GM04503 (cell line): ENCODE measurements at places on chromosomes 7 and 10.

- no peak for DNase-seq
These were observed 815 bp downstream of the GIMAP8 start for GRCh38 chr7:150451097-150451793.

DNA sequence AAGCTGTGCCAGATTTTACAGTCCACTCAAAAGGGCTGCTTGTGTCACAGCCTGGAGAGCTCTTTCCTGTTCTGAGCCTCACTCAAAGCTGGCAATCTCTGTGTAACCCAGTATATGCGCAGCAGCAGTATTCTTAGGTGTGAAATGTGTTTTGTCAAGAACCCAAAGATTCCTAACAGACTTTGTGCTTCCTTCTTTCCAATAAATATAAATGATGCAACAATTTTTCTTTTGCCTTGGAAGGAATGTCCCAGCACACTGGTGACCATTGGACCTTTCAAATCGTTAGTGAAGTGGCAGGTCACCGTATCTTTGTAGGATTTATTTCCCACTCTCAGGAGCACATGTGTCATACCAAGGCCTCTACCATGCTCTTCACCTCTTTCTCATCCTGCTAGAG lies 5.6 kb upstream of the ZC3HAV1 start:
- DNase-seq = no peak

- no peak for DNase-seq
These were observed 162.9 kb downstream of the ARL5B start for GRCh38 chr10:18822156-18822555.

GRCh38 chr7:38244516-38244915 lies 28.9 kb downstream of the TARP start:
- DNase-seq = no peak

DNA sequence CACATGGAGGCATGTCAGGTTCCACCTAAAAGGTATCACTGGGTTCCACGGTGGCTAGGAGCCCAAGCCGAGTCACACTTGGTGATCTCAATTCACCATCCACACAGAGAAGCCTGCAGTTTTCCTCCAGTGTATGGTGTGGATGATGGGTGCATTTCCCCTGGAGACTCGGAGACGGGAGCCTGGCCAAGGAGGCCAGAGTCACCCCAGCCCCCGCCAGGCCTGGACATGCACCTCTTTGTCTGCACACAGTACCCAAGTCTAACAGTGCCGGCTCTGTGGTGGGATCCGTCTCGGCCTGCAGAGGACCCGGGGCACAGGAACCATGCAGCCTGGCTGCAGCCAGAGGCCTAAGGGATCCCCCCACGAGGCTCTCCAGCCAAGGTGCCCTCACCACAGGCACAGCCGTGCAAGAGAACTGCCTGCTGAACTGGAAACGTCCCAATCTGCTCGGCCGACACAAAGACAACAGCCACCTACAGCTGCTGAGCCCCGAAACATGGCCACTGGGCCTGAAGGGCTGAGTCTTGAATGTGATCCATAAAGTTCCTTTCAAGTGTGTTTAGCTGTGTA lies 75.2 kb downstream of the DIP2C start:
- no peak for DNase-seq
